Stimulated activated CD4-positive, alpha-beta T cell treated with anti-CD3 and anti-CD28 coated beads, Interleukin-12 subunit alpha, Interleukin-12 subunit beta, amount 100 ng/mL, for 24 hours (primary cell): ENCODE measurements at places on chromosomes 1 and 21.

DNA sequence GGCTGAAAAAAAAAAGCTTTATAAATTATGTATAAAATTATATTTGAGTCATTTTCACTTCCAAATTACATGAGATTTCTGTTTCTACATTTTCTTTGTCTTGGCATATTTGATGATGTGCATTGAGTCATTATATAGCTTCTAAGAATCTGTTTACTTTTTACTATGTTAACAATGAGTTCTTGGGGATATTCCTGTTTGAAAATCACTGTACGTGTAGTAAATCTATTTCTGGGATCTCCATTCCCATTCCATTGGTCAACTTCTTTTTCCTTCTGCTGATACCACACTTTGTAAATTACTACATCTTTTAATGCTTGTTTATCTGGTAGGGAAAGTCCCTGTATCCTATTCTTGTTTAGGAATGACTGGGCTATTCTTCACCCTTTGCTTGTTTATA lies 43.6 kb downstream of the TNFRSF9 start:
- no peak for DNase-seq

GRCh38 chr1:160546942-160547341 lies 23.9 kb upstream of the SLAMF6 start:
- DNase-seq = no peak

GRCh38 chr1:25715888-25716287 lies 84.1 kb upstream of the SELENON start:
- no peak for DNase-seq

GRCh38 chr1:57353654-57354053 lies 70.2 kb downstream of the DAB1 start:
- no peak for DNase-seq

DNA sequence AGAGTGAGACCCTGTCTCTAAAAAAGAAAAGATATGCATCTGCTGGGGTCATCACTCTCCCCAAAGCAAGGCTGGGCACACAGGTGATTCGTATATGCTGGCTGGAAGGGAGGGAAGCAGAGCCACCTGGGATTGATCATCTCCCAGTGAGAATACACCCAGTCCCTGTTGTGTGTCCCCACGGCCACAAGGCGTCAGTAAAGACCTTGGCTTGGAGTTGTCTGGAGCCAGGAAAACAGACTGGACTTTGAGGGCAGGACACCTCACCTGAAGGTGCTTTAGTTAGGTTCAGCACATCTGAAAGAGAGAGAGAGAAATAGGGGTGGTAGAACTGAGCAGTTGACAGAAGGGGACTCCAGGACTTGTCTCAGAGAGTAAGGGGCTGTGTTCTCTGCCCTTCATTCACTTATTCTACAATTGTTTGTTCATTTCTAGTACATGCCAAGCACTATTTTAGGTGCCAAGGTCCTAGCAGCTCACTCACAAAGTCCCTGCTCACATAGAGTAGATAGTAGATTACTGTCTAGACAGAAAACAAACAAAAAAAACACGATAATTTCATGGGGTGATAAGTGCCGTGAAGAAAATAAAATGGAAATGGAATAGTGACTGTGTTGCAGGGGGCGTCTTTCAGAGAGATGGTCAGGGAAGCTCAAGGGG lies 13.5 kb downstream of the CITED4 start:
- no peak for DNase-seq

DNA sequence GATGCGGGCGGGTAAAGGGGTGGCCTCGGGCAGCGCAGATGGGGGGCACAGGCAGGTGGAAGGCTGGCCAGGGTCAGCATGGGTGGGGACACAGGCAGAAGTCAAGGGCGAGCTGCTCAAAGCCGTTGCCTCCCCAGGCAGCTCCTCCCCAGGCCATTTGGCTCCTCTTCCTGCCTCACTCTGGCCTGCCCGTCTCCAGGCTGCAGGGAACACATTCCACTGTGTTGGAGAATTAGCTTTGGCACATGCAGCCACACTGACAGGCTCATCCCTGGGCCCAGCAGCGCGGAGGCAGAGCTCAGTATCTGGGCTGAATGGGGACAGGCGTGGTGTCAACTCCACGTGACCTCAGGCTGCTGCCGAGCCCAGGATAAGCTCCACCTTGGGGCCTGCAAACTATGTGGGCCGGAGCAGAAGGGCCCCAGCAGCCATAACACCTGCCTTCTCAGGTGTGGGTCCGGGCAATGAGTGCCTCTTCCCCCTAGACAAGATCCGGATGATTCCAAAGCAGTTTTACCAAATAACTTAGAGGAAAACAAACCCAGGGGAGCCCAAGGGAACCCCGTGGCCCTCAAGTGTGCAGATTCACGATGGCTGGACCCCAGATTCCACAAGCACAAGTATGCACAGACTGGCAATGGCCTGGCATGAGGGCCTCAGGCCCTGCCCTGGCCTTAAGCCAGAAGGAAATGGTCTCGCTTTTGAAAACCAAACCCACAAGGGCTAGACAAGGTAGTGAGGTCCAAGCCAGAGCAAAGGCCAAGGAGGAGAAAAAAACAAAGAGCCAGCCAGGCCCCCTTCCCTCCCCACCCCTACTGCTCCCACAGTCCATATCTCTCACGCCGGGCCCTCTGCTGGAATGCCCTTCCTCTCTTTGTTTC lies 40.2 kb downstream of the HSPG2 start:
- DNase-seq = no peak

- DNase-seq = no peak
Observed at GRCh38 chr21:33734291-33734690, 92.0 kb downstream of the ITSN1 start.

DNA sequence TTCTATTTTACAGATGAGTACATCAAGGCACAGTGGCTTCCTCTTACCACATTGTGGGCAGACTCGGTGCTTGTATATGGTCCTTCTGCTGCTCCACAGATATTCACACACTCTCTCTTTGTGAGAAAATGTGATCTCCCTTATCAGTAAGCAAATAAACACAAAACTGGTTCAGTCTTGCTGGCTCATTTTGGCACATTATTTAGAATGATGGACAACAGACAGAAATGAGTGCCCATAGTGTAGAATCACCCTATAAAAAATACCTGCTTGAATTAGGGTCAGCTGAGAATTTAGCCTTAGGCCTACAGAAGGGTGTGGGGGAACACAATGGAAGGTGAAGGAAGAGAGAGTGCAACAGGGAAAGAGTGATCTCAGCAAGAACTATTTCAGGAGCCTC lies 423.1 kb downstream of the HLX start:
- no peak for DNase-seq

DNA sequence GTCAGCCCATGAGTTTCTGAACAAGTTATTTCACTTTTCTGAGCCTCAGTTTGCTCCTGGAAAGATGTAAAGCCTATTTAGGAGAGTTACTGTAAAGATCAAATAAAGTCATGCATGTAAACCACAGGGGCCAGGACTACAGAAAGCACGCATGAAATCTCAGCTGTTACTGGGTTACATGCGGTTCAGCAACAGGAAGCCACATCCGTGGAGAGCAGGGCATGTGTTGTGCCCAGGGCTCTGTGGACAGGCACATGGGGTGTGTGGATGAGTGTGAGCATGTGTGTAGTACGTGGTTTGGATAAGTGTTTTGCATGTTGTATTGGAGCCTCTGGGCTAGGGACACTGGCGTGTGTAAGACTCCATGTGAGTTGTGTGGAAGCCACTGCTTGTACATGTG lies 2.2 kb upstream of the EPHA2 start:
- no peak for DNase-seq

DNA sequence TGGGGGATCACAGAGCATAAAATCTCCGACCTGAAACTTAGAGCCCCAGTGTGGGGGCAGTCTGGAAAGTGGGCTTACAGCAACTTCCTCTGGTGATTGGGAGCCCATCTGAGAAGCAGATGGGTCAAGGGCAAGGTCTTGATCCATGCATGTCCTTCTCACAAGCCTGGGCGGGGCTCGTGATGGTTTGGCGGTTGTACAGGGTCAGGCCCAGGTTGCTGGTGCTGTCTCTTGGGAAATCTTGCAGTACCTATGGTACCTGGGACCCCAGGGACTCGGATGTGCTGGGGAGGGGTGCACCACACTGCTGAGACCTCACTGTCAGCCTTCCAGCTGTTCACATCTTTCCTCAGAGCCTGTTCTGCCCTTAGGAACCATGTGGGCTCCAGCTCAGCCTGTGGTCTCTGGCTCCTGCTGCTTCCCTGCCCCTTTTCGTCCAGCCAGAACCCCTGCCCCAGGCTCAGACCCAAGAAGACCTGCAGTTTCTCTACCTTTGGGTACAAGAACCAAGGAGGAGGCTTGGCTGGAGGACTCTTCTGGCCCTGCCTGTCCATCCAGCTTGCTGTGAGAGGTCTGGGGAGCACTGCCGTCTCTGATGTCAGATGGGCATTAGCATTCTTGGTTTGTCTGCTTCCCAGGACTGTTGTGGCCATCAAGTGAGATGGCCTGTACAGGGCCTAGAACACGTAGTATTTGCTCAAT lies 24.5 kb downstream of the WNT4 start:
- DNase-seq = no peak
